Spleen (tissue), 13 donors: ENCODE measurements at places on chromosomes 16 and 17.

DNA sequence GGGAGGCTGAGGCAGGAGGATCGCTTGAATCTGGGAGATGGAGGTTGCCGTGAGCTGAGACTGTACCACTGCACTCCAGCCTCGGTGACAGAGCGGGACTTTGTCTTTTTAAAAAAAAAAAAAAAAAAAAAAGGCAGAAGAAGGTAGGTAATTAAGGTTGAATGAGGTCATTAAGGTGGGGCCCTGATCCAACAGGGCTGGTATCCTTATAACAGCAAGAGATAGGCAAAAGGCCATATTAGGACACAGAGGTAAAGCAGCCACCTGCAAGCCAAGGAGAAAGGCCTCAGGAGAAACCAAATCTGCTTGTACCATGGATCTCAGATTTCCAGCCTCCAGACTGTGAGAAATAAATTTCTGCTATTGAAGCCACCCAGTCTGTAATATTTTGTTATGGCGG, 60.3 kb downstream of the SPAG9 start:
- no peak for DNase-seq

GRCh38 chr17:44780845-44781480, 22.2 kb downstream of the ADAM11 start:
- peak; percentile 44 for DNase-seq

- DNase-seq = no peak
Observed at GRCh38 chr17:36068524-36068923, 4.5 kb downstream of the CCL18 start.

GRCh38 chr17:11300738-11301137, 59.7 kb downstream of the SHISA6 start:
- DNase-seq = no peak

- no peak for DNase-seq
Observed at GRCh38 chr16:72442385-72443158, 270.6 kb upstream of the PMFBP1 start.

DNA sequence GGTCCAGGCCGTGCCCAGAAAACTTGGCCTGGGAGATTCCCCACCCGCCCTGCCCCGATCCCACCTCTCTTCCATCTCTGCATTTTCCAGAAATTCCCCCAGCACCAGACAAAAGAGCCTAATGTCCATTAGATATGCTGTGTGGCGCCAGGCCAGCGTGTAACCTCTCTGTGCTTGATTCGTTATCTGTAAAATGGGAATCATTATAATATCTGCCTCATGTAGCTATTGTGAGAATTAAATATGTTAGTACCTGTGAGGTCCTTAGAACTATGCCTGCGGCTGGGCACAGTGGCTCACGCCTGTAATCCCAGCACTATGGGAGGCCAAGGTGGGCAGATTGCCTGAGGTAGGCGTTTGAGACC, 33.6 kb upstream of the IL21R start:
- no peak for DNase-seq

GRCh38 chr16:67719778-67720144, 645 bp upstream of the GFOD2 start:
- peak; percentile 51 for DNase-seq

DNA sequence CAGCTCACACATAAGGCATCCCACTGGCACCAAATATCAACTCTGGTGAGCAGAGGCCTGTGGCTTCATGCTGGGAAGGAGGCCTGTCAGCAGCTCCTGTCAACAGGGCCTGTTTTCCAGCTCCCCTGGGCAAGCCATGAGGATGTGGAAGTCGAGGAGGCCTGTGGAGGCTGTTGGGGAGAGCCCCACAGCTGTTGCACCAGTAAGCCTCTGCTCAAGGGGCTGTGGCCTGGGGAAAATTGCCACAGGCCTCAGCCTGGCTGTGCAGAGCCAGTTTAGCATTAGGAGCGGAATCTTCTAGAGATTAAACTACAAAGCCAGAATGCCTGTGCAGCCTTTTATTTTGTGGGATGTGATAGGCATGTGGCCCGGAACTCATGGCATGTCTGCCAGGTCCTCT, 202.1 kb downstream of the SPECC1 start:
- no peak for DNase-seq

DNA sequence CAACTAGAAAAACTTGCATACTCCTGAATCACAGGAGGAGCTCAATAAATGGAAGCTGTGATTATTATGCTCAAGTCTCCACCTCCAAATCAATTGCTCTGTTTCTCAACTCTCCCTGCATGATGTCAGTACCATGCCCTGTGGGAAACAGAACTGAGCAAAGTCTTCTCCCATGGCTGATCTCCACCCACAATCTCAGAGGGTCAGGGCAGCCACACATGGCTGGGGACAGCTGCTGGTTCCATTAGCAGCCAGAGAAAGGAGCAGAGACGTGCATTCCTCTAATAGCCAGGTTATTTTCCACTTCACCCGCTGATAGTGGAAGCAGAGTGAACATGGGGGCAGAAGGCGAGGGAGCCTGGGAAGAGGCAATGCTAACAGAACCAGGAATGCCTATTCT, 85.5 kb upstream of the TMEM132E start:
- no peak for DNase-seq

GRCh38 chr16:53541326-53541725, 38.3 kb upstream of the AKTIP start:
- no peak for DNase-seq

- no peak for DNase-seq
Observed at GRCh38 chr16:11298143-11298900, 17.2 kb upstream of the PRM1 start.

GRCh38 chr17:65626451-65626850, 65.0 kb upstream of the AXIN2 start:
- no peak for DNase-seq

GRCh38 chr17:28755486-28755885, 11.7 kb downstream of the TRAF4 start:
- peak; percentile 4 for DNase-seq

DNA sequence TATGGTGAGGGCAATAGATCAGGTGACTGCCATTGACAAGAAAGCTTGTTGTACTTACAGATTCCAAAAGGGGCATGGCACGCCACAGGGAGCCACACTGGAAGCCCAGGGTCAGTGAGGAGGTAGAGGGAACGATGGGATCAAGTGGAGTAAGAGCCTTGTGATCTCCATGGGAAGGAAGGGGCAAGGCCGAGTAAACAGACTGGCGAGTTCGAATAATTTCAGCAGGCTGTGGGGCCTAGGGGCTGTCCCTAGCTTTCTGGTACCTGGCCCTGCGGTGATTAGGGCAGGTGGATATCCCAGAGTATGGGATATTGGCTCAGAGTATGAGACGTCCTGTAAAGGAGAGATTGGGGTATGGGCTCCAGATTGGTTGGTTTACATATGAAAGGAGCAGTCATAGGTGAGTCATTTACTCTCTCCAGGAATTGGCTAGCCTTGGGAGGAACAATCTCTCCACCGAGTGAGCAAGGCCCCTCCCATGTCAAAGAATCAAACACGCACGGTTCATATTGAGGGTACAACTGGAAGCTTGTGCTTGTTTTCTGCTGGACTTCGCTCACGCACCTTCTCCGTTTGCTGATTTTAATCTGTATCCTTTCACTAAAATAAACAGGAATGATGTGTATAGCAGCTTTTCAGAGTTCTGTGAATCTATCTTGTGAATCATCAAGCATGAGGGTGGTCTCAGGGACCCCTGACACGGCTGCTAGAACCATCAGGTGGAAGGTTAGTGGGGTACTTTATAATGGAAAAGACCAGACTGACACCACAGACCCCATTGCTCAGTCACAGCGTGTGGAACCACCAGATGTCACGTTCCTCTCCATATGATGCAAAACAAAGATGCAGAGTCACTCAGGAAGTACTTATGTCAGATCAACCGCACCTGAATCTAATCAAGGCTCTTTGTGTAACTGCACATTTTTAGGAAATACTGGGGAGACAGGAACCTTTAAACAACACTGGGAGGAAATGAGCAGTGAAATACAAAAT, 27.9 kb downstream of the GABARAPL2 start:
- DNase-seq = no peak

GRCh38 chr17:6713130-6713917, at the start of gene SLC13A5:
Gene SLC13A5, minus strand, starts transcription at chr17:6713369. Its CDS starts 36 bp downstream, at chr17:6713333.
- DNase-seq = no peak

GRCh38 chr17:34257986-34258326, 2.9 kb downstream of the CCL2 start:
- DNase-seq = no peak

DNA sequence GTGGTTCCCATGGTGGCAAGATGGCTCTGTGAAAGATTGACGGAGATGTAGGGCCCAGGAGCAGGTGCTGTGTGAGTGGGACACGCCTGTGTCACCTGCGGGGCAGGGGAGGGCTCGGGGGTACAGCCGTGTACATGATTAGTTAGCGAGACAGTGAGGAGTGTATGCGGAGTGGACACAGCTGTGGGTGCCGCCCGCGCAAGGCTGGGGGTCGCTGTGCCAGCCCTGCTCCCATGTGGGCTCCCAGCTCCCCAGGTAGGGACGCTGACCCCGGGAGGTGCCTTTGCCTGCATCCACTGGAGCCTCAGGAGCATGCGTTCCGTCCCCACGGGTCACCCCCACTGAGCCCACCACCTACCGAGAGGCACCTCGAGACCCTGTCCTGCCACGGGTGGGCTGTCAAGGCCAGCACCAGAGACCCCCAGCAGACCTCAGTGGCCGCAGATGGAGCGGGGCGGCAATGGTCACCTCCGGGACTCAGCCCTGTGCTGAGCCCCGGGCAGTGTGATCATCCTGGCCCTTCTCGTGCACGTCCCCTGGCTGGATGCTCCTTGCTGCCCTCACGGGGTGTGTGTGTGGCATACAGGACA, 7.4 kb downstream of the CAPN15 start:
- DNase-seq = no peak

- DNase-seq = no peak
Observed at GRCh38 chr17:80519091-80519781, 25.4 kb upstream of the RPTOR start.

- no peak for DNase-seq
Observed at GRCh38 chr17:81967244-81967532, 6.2 kb upstream of the NOTUM start.

DNA sequence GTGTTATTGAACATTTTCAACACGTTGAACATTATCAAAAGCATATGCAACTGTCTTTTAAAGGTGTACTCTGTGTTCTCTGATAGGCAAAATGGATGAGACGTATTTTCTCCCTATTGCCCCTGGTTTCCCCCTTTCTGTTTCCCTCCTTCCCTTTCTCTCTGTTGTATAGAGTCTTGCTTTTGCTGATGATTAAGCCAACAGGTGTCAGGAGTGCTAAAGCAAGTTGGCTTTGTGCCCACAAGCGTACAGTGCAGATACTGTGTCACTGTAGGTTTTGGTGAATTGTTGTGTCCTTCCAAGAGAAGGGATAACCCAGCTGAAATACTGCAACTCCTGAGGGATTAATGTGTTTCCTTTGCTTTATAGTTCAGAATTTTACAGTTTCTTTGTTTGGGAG, 74.4 kb downstream of the COX10 start:
- no peak for DNase-seq

DNA sequence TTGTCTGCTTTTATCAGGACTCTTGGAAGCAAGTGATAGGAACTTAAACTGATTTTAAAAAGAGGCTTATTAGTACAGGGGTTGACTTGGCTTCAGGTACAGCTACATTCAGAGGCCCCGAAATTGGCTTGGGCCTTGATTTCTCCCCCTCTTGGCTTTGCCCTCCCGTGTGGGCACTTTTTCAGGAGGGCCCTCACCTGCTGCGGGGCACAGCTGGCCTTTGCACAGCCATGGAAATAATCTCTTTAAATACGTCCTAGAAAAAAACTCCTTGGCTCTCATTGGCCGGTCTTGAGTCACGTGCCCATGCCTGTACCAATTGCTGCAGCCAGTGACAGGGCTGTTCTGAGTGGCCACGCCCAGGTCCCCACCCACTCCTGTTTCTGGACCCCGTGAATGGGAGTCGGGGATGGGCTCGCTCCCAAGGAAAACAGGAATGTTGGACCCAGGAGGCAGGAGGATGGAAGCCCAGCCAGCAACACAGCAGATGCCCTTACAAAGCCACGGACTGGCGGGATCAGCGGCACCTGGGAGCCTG, 15.0 kb downstream of the CA5A start:
- DNase-seq = no peak

DNA sequence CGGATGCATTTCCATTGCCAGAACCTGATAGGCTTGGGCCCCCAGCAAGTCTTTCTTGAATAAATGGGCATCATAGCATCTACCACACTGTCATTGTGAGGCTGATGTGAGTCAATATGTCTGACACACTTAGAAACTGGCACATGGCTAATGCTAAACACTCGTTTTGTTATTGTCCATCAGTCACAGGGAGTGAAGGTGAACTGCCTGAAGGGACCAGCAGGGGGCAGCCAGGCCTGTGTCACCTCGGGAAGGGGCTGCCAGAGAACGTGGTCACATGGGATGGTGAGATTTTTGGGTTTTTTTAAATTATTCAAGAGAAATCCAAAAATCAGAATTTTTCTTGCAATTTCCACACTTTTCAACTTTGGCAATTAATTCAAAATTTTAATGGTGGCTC, 831 bp upstream of the RCVRN start:
- peak; percentile 74 for DNase-seq

DNA sequence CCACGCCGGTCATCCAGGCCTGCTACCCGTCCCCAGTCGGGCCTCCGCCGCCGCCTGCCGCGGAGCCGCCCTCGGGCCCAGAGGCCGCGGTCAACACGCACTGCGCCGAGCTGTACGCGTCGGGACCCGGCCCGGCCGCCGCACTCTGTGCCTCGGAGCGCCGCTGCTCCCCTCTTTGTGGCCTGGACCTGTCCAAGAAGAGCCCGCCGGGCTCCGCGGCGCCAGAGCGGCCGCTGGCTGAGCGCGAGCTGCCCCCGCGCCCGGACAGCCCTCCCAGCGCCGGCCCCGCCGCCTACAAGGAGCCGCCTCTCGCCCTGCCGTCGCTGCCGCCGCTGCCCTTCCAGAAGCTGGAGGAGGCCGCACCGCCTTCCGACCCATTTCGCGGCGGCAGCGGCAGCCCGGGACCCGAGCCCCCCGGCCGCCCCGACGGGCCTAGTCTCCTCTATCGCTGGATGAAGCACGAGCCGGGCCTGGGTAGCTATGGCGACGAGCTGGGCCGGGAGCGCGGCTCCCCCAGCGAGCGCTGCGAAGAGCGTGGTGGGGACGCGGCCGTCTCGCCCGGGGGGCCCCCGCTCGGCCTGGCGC, 2.4 kb downstream of the HIC1 start:
- DNase-seq = no peak

DNA sequence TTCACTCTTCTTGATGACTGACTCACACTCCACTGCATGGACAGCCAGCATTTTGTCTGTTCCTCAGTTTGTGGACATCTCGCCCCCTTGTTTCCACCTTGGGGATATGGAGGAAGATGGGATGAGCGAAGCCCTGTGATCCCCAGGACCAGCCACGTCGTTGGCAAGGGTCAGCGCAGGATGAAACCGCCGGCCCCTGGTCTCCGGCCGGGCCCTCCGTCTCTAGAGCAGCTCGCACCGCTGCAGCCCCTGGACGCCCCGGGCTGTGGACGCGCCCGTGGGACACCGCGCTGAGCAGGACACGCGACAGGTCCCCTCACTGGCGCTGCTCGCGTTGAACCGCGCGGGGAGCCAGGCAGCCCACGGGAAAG, 604 bp upstream of the ZC3H18 start:
- DNase-seq = peak; percentile 91

- peak; percentile 83 for DNase-seq
Observed at GRCh38 chr17:57629470-57629869, 115.6 kb downstream of the CCDC182 start.

GRCh38 chr16:1286513-1287094, 22.8 kb upstream of the UBE2I start:
- DNase-seq = no peak

GRCh38 chr16:68061396-68061795, 23.8 kb upstream of the NFATC3 start:
- DNase-seq = peak; percentile 55

GRCh38 chr17:20938244-20938643, 104.6 kb downstream of the USP22 start:
- no peak for DNase-seq
